ENCODE measurements at places on chromosomes 2 and 18.

DNA sequence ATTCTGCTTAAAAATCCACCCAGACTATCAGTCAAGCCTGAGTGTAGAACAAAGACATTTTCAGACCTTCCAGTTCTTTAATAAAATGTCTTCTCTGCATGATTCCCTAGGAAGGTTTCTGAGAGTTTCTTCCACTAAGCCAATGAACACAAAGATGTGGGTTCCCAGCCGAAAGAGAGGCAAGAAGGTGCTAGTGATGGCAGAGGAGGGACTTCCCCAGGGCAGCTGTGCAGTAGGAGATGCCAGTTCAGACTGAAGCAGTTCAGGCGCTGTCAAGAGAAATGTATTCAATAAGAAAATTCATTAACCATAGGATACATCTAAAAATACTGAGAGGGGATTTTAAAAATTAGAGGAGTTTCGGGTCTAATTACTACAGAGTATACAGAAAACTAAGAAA is 83.3 kb downstream of the RND3 start:
- no peak for DNase-seq

- DNase-seq: no peak
These were observed 299.1 kb downstream of the NRXN1 start for GRCh38 chr2:50732796-50733195.

DNA sequence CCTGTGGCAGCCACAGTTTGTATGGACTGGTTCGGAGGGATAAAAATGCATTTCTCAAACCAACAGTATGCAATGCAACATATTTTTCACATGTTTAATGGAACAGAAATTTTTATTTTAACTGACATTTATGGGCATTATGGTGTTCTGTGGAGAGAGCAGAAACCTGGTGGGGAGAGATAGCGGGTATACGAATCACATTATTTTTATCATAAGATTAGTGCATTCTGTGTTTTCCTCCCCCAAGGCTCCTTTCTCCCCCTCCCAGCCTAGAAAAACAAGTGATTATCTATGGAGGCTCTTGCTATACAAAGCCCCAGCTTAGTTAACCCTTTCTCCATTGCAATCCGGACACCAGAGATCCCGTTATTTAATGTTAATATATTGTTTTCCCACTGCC is 289.8 kb upstream of the PIK3C3 start:
- no peak for DNase-seq

- no peak for DNase-seq
These were observed 167.2 kb downstream of the CELF4 start for GRCh38 chr18:37398248-37398920.

DNA sequence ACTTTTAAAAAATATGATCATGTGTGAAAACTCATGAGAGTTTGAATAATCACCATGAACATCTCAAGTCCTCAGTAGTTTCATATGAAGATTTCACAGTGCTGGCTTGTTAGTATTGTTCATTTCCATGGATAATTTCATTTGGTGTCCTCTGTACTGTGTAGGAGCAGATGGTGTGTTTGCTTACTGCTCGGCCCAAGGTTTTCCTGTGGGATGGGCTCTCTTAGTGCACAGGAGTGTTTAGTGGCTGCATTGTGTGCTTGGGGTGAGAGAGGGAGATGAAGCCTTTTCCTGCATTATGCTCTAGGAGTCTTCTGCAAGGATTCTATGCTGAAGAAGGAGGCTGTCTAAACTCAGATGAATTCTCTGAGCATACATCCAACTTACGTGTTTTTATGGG is 270.6 kb downstream of the SOCS6 start:
- DNase-seq: no peak

GRCh38 chr2:134020608-134021007 is 233.3 kb upstream of the MGAT5 start:
- DNase-seq: no peak

DNA sequence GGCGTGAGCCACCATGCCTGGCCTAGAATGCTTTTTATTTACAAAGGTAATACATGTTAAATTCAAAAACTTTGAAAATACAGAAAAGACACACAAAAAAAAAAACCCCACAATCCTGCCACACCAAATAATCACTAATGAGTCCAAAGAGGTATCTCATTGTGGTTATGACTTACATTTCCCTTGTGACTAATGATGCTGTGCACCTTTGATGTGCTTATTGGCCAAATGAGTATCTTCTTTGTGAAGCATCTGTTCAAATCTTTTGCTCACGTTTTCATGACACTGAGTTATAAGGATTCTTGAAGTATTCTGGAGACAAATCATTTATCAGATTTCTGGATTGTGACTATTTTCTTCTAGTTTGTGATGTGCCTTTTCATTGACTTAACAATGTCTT is 6.4 kb upstream of the NLRC4 start:
- DNase-seq: no peak

DNA sequence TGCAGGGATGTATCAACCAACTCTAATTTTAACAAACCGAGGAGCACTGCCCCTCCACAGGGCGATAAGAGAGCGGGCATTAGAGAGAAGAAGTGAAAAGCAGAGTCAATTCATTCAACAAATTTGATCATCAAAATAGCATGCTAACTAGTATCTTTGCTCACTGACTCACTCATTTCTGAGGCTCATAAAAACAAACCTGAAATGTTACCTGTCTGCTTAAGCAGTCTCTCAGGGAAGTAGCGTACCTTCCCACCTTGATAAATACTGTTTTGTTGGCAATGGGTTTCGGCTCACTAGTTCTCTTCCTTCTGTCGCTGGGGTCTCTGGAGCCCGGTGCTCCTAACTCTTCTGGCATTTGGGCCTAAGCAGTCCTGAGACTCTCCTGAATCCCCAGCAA is 248.8 kb downstream of the IRS1 start:
- no peak for DNase-seq

- DNase-seq: no peak
These were observed 488.7 kb upstream of the ID2 start for GRCh38 chr2:8193146-8193545.

GRCh38 chr2:86147793-86148192 is 41.8 kb downstream of the PTCD3 start:
- no peak for DNase-seq
